Omental fat pad (tissue), 4 donors: ENCODE measurements at places on chromosomes 1 and 21.
A peak's percentile ranks its signal among the peaks of the same experiment; 100 is the strongest.

DNA sequence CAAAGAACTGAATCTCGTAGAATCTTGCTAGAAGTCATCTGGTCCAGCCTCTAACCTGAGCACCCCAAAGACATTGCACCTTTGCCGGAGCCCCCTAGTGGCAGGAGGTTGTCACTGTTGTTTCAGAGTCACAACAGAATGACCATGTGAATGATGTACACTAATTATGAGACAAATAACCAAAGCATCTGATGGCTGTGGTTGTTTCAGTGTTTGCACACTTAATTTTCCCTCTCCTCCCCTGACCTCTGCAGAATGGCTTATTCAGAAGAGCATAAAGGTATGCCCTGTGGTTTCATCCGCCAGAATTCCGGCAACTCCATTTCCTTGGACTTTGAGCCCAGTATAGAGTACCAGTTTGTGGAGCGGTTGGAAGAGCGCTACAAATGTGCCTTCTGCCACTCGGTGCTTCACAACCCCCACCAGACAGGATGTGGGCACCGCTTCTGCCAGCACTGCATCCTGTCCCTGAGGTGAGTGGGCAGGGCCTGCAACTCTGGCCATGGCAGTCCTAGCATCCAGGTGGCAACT lies 26.4 kb downstream of the TRAF5 start:
- DNase-seq = peak; percentile 36

GRCh38 chr1:223202376-223203033 lies 59.5 kb upstream of the TLR5 start:
- DNase-seq = no peak

- no peak for DNase-seq
Observed at GRCh38 chr1:72230746-72231145, 51.6 kb downstream of the NEGR1 start.

- DNase-seq = no peak
Observed at GRCh38 chr1:209810783-209811182, 4.8 kb upstream of the IRF6 start.

GRCh38 chr1:206693592-206693991 lies 8.9 kb downstream of the MAPKAPK2 start:
- no peak for DNase-seq

GRCh38 chr1:96515430-96515829 lies 206.2 kb upstream of the PTBP2 start:
- no peak for DNase-seq

DNA sequence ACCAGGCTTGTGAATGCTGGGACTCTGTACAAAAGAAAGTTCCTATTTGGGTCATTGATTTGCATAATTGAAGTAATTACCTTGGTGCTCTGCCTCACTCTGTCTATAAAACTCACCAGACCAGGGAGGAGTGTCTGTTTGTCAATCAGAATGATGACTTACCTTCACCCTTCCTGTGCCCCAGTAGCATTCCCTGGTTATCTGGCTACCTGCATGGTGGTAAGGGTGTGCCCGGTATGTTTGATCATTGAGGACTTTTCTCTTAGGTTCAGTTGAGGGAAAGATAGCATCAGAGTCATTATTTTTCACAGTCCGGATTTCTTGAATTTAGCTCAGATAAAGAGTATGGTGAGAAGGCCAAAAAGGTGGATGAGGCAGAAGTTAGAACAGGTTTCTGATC lies 190.0 kb downstream of the BRINP2 start:
- no peak for DNase-seq

- DNase-seq = no peak
Observed at GRCh38 chr21:17351766-17352165, 161.1 kb upstream of the CXADR start.
